Neuronal stem cell (in vitro differentiated cells): ENCODE measurements at places on chromosomes 16 and 17.

GRCh38 chr17:58264407-58265103, 16.2 kb downstream of the MPO start:
- H3K36me3 ChIP-seq = no peaks in the 10 kb centered on the region
- no peak for DNase-seq
- peaks cover 54% of the 10 kb centered on the region for H3K27me3 ChIP-seq
- no peak overlapping the region for H3K4me3 ChIP-seq
- H3K4me1 ChIP-seq = no peaks in the 10 kb centered on the region
- H3K27ac ChIP-seq = no peak overlapping the region

DNA sequence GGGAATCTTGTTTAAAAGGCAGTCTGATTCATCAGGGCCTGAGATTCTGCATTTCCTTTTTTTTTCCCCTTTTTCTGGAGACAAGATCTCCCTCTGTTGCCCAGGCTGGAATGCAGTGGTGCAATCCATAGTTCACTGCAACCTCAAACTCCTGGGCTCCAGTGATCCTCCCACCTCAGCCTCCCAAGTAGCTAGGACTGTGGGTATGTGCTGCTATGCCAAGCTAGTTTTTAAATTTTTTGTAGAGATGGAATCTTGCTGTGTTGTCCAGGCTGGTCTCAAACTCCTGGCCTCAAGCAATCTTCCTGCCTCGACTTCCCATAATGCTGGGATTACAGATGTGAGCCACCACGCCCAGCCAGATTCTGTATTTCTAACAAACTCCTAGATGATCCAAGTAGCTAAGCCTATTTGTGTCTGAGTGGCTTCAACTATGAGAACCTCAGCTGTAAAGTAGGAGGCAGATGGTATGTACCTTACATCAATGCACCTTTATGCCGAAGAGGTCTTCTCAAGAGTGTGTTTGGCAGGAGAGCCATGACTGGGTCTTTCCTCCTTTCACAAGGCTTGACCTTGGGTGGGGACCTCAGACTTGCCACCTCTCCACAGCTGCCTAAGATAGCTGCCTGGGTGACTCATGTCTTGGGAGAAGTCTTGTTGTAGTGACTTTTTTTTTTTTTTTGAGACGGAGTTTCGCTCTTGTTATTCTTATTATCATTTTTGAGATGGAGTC, 10.9 kb downstream of the LDAF1 start:
- no peak overlapping the region for H3K27ac ChIP-seq
- no peak overlapping the region for H3K4me3 ChIP-seq
- no peaks in the 10 kb centered on the region for H3K27me3 ChIP-seq
- no peak for DNase-seq
- H3K4me1 ChIP-seq = no peaks in the 10 kb centered on the region

- no peak overlapping the region for H3K27ac ChIP-seq
- peaks cover 2% of the 10 kb centered on the region for H3K36me3 ChIP-seq
- no peak for DNase-seq
- H3K27me3 ChIP-seq = no peaks in the 10 kb centered on the region
Observed at GRCh38 chr17:79005063-79005861, 4.3 kb downstream of the CANT1 start.

DNA sequence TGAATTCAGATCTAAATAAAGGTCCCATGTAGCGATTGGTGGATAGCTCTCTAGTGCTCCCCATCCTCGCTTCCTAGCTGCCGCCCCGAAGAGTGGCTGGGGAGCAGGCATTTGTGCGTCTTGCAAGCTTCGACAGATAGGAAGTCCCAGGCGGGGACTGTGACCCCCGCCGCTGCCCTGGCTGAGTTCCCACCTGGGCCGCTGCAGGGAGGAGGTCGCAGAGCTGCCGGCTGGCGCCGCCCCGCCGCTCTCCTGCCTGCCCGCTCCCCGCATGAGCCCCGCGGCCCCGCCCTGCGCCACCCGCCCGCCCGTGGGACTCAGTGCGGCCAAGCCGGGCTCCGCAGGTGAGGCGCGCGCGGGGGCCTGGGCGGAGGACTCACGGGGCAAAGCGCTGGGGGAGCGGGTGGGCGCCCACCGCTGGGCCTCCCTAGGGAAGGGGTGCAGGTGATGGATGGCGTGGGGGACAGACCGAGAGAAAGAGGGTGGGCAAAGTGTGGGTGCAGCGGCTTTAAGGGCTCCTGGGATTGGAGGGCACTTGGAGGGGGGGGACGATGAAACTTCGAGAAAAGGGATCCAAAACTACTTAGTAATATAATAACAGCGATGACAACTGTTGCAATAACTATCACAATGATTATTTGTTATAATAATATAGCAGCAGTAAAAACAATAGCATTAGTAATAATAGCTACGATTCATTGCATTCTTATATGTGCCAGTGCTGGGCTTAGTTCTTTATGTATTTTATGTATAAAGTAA, at the start of gene OTOA:
Gene OTOA, plus strand, starts transcription at position 80 of the 759 bp plus-strand sequence. CDS start 14,547 bp downstream, outside the sequence.
- H3K27me3 ChIP-seq = no peaks in the 10 kb centered on the region
- no peak within 1 kb of the TSS for H3K4me3 ChIP-seq
- peaks cover 3% of the 10 kb centered on the region for H3K36me3 ChIP-seq
- no peak for DNase-seq
- H3K4me1 ChIP-seq = peaks cover 3% of the 10 kb centered on the region

DNA sequence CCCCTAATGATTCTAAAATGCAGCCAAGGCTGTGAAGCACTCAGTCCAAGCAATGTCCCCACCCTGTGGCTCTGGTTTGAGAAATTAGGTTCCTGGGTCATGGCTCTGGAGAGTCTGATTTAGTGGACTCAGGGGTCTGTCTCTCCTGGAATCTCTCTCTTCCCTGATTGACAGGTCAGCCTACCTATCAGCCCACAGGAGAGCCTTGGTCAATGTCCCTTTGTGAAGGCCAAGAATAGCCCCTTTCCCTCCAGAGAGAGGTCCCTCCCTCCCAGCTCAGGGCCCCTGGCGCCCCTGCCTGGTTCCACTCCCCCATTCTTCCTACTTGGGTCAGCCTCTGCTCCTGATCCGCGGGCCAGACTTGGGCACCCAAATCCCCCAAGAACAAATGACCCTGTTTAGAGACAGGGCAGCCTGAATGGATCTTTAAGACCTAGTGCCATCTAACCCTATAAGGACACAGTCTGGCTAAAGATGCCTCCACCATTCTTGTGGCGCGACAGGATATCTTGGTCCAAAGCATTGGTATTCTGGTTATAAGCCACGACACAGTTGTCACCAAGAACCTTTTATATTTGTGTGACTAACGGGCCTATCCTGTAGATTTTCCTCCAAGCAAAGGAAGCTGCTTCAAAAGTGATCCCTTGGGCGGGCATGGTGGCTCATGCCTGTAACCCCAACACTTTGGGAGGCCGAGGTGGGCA, 38.3 kb upstream of the PRSS54 start:
- no peak overlapping the region for H3K4me3 ChIP-seq
- H3K36me3 ChIP-seq = no peaks in the 10 kb centered on the region
- H3K27ac ChIP-seq = no peak overlapping the region
